ENCODE measurements at places on chromosomes 2 and 18. TPM values are rescaled to one million over a fixed set of nuclear protein-coding genes. Genes with fewer than 3 reads are reported as not detected.

The SCYGR2 gene
- not detected for polyA plus RNA-seq

The ICOS gene
- polyA plus RNA-seq = not detected

The M1AP gene
- polyA plus RNA-seq = 1.2 TPM

GRCh38 chr2:28435814-28436351 lies 43.2 kb downstream of the FOSL2 start:
- no peaks in the 10 kb centered on the region for H3K36me3 ChIP-seq
- no peak for DNase-seq
- H3K27ac ChIP-seq = peak overlapping the region; percentile 92

DNA sequence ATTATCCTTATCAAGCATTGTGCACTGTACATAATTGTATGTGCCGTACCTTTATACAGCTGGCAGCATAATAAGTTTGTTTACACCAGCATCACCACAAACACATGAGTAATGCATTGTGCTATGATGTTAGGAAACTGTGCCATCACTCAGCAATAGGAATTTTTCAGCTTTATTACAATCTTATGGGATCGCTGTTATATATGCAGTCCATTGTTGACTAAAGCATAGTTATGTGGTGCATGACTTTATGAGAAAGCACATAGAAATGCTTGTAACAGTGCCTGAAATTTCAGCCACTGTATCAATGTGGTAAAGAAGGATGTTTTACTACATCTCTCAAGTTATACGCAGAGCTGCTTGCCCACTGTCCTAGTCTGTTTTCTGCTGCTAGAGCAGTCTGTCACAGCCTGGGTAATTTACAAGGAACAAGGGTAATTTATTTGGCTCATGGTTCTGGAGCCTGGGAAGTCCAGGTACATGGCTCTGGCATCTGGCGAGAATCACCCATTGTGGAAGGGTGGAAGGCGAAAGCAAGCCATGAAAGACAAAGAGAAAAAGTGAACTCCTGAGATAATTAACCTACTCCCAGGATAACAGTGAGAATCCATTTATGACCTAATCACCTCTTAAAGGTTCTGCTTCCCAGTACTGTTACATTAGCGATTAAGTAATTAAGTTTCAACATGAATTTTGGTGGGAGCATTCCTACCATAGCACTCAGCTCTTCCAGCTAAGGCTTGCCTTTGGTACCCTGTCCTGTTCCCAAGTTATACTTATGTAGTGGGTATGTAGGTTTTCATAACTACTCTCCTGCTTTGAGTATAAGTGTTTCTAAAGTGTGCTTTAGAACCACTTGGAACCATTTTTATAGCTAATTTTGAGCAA lies 4.6 kb downstream of the MAP3K20 start:
- H3K4me3 ChIP-seq = no peak overlapping the region
- no peaks in the 10 kb centered on the region for H3K27me3 ChIP-seq
- no peak overlapping the region for H3K27ac ChIP-seq
- H3K36me3 ChIP-seq = no peaks in the 10 kb centered on the region

DNA sequence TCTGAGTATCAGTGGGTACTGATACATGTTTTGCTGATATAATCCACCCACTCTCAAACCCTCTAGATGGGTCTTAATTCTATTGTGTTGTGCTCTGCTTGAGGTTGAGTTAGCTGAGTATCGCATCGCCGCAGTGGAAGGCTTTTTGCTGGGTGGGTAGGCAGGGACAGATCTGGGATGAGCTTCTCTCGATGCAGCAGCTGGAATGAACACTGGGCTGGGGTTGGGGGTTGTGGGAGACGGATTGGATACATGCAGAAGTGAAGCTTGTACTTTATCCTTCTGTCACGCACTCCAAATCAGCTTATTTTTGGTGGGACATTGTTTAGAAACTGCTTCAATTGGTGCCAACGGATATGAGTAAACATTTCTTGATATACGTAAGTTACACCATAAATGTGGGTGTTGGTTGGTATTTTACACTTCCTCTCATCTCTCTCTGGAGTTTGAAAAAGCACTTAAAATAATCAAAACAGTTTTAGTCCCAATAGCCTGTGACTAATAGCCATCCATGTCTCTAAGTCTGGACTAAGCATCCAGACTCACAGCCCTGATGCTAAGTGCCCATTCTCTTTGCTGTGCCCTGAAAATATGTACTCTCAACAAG lies 107.1 kb downstream of the POLE4 start:
- H3K27me3 ChIP-seq = no peaks in the 10 kb centered on the region
- H3K4me3 ChIP-seq = no peak overlapping the region
- no peak for DNase-seq
- no peaks in the 10 kb centered on the region for H3K36me3 ChIP-seq
- no peaks in the 10 kb centered on the region for H3K4me1 ChIP-seq
- H3K27ac ChIP-seq = no peak overlapping the region

- H3K4me3 ChIP-seq = no peak overlapping the region
- DNase-seq = no peak
- H3K27ac ChIP-seq = no peak overlapping the region
- no peaks in the 10 kb centered on the region for H3K36me3 ChIP-seq
- H3K27me3 ChIP-seq = peaks cover 8% of the 10 kb centered on the region
Measured at GRCh38 chr18:59985289-59985688, 85.5 kb downstream of the PMAIP1 start.

DNA sequence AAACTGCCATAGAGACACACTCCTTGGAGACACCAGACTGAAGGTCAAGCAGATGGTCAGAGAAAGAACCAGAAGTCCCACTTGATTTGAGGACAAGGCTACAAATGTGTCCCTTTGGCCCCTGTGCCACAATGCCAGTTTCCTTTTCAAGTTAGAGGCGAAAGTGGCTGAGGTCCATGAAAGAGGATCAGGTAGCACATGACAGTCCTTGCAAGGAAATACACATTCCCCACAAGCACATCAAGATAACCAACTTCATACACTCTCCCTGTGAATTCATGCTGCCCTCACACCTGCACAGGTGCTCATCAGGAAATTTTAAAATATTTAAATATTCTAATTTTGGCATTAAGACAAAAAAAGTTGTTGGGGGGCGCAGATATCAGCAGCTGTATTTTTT lies 218.6 kb downstream of the TCF4 start:
- H3K36me3 ChIP-seq = no peaks in the 10 kb centered on the region
- H3K27ac ChIP-seq = no peak overlapping the region
- no peak for DNase-seq
- no peak overlapping the region for H3K4me3 ChIP-seq

DNA sequence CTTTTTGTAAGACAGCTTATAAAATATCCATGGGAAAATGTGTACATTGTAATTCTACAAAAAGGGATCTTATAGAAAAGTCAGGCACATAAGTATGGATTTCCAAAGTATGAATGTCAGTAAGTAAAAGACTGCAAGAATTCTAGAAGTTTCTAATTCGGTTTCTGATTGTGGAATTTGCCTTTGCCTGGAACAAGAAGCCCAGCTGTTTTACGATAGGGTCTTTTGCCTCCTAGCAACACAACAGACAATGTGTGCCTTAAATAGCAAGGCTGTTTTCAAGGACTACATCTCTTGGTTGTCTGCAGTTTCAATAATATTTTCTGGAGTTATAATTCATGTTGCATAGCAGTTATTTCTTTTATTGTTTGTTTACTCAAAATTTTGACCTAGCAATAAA lies 312.9 kb downstream of the MTX2 start:
- H3K4me1 ChIP-seq = peaks cover 37% of the 10 kb centered on the region
- no peaks in the 10 kb centered on the region for H3K27me3 ChIP-seq
- DNase-seq = no peak
- H3K27ac ChIP-seq = no peak overlapping the region

DNA sequence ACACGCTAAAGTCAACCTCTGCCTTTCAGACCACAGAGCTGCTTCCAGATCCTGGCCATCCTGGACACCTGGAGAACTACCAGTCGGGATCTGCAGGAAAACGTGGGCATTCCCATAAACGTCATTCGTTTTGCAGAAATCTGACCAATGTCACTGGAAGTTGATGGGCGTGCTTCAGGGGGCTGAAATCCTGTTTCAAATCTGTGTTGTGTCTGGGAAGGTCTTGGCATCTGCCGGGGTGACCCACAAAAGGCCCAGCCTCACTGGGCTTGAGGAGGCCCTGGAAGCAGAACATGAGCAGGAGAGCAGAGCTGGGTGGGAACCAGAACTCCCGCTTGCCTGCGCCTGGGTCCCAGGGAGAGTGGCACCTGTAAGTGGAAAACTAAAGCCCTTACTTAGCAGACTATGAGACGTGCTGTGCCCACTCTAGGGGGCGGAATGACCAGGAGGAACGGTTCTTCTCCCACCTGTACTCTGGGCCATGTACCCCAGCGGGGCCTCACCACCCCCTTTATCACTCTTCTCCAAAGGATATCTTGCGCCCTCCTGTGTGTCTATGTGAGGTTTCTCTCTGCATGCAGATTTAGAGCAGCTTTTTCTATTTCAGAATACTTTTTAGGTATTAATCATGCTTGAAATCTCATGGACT lies 200.9 kb downstream of the FAM210A start:
- H3K27me3 ChIP-seq = no peaks in the 10 kb centered on the region
- H3K27ac ChIP-seq = no peak overlapping the region
- H3K36me3 ChIP-seq = no peaks in the 10 kb centered on the region
- DNase-seq = no peak
- no peak overlapping the region for H3K4me3 ChIP-seq

GRCh38 chr18:36777566-36777965 lies 51.2 kb downstream of the TPGS2 start:
- no peak overlapping the region for H3K27ac ChIP-seq
- no peaks in the 10 kb centered on the region for H3K27me3 ChIP-seq
- no peak overlapping the region for H3K4me3 ChIP-seq
- no peaks in the 10 kb centered on the region for H3K4me1 ChIP-seq

DNA sequence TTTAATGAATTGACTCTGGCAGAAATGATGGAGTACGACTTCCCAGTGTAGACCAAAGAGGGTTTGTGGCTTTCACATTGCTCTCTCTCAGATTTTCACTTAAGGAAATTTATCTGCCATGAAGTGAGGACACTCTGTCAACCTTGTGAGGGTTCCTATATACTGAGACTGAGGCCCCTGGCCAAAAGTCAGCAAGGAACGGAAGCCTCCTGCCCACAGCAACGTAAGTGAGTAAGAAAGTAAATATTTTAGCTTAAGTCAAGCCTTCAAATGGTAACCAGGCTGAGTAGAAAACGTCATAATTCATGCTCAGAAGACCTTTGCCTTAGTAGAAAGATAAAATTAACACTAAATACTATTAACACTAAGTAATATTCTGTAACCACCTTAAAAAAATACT lies 1080.5 kb upstream of the ACVR2A start:
- H3K4me3 ChIP-seq = no peak overlapping the region
- no peaks in the 10 kb centered on the region for H3K36me3 ChIP-seq
- no peak for DNase-seq
- H3K4me1 ChIP-seq = no peaks in the 10 kb centered on the region
- no peak overlapping the region for H3K27ac ChIP-seq
- H3K27me3 ChIP-seq = no peaks in the 10 kb centered on the region

DNA sequence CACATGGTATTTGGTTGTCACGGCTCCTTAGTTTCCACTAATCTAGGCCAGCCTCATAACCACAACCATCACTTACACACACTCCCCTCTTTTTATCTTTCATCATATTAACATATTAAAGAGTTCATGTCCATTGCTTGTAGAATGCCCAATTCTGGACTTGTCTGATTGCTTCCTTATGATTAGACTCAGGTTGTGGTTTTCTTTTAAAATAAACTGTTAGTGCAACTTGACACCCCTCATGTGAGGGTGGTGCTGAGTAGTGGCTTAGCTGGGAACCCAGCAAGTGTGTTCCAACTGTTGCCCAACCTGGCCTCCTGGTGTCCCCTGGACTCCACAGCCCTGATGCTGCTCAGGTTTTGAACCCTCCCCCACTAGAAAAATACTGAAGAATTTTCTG lies 20.1 kb upstream of the CD207 start:
- no peak overlapping the region for H3K4me3 ChIP-seq
- H3K4me1 ChIP-seq = no peaks in the 10 kb centered on the region
- DNase-seq = no peak
- no peaks in the 10 kb centered on the region for H3K36me3 ChIP-seq

DNA sequence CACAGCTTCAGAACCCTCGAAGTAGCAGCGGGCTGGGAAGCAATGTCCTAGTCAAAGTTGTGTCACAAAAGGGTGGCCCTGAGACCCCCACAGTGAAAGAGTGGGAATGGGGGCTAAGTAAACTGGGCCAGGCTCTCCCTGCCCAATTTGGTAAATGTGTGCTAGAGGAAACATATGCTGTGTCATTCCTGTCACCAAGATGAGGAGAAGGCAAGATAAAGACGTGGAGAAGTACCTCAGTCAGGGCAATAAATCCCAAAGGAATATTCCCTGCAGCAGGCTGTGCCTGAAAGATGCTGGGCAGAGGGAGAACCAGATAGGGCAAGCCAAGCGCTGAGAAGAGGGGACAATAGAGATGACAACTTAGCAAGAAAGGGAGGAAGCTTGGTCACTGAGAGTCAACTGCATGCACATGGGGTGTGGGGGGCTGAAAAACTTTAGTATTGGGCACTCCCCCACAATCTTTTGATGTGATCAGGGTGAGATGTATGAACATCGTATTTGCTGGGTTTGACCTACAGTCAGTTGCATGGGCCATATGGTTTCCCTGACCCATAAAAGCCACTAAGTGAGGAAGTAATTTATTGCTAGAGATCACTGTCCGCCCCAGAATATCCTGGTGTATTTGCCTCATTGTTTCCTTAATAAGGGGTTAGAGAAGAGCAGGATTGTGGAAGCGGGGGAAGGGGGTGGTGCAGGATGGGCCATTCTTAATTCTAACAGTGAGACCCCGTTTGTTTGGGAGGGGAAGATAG lies 49.9 kb upstream of the CXCR4 start:
- no peak overlapping the region for H3K4me3 ChIP-seq
- no peaks in the 10 kb centered on the region for H3K36me3 ChIP-seq
- H3K27me3 ChIP-seq = no peaks in the 10 kb centered on the region
- H3K27ac ChIP-seq = no peak overlapping the region

GRCh38 chr2:223528036-223528435 lies 74.1 kb downstream of the SCG2 start:
- no peaks in the 10 kb centered on the region for H3K27me3 ChIP-seq
- no peak overlapping the region for H3K4me3 ChIP-seq
- no peak for DNase-seq
- no peaks in the 10 kb centered on the region for H3K36me3 ChIP-seq
- no peaks in the 10 kb centered on the region for H3K4me1 ChIP-seq

DNA sequence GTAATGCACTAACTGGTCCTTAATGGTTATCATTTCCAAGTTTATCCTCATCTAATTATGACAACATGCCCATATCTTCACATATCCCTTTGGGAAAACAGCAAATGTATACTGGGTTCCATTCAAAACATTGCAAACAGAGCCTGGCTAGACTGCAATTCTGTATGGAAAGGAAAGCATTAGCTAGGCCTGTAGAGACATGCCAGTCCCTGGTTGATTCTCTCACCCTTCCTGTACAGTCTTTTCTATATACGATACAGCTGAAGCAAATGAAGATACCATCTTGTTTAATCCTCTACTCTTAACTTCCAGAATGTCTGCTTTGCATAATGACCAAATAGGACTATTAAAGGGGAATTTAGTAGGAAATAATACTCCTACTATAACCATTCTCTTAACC lies 294.4 kb upstream of the MC4R start:
- no peaks in the 10 kb centered on the region for H3K27me3 ChIP-seq
- DNase-seq = no peak
- H3K4me1 ChIP-seq = no peaks in the 10 kb centered on the region
- no peak overlapping the region for H3K27ac ChIP-seq
- no peak overlapping the region for H3K4me3 ChIP-seq

Measured in hepatocyte (in vitro differentiated cells).